ENCODE measurements at places on chromosomes 12 and 14.

- no peak for DNase-seq
Observed at GRCh38 chr14:64196056-64196455, 98.1 kb downstream of the ESR2 start.

DNA sequence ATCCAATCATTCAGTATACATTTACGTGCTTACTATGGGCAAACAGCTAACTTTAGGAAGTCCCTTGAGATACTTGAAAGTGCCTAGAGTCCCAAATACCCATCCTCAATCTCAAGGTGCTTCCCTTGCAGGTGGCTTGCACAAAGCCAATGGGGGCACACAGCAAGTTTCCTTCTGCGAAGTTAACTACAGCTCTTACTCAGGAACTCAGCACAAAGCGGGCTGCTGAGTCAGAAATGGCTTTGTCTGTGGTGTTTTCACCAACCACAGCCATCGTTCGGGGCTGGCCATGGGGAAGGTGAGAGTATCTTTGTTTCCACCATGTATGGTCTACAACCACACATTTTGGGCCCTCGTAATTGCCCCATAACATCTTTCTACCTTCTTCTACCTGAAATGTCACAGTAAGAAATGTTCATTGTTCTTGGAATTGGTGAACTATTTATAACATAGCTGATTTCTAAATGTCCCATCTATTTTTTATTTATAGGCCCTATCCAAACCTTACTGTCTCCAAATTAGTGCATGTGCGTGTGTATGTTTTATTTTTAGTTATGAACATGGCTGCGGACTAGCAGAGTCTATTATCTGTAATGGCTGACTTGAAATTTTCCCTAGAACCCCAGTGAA lies 13.9 kb downstream of the MFAP5 start:
- DNase-seq, result peak; percentile 76

DNA sequence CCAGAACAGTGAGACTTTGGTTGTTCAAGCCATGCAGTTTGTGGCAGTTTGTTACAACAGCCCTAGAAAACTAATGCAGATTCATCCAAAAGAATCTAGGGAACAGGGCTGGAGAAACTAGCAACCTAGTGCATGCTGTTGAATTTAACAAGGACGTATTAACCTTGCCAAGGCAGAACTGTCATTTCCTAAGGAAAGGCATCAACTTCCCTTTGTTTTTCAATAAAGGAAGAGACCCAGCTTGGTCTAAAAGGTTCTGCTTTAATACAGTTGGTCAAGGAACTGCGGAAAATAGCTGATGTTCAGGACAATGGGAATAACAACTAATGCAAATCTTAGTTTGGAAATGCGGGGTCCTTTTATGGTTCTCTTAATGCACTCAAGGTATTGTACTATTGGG lies 11.5 kb downstream of the AK7 start:
- DNase-seq, result no peak

DNA sequence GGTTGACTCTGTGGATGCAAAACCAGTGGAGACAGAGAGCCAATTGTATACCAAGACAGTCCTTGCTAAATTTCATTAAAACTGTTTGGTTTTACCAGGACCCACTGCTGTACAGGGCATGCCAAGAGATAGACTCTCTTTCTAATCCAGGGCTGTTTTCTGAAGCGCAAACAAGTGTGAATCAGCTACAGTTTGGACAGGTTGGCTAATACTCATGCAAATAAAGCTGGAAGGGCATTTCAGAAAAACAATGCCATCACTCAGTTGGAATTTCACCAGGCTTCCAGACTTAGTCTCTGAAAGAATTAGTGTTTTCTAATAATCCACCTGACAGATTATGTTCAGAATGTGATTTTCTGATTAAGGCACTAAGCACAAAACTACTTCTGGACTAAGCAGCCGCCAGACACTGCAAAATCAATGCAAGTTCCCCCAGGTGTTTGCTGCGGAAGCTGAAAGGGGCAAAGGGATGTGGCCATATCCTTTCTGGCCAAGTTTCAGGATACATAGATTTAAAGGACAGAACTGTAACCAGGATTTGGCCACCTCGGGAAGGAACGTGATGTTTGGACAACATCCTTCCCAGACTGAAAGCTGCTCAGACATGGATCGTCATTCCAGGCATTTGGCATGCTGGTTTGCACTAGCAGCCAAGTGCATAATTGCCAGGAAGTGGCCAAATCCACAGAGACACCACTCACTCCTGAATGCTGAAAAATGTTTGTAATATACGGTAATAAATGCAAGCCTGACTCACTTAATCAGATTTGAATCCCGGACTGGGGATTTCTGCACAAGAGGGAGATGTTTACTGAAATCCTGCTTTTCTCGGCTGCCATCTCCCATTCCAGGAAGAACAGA lies 32.0 kb upstream of the CDKN3 start:
- no peak for DNase-seq

DNA sequence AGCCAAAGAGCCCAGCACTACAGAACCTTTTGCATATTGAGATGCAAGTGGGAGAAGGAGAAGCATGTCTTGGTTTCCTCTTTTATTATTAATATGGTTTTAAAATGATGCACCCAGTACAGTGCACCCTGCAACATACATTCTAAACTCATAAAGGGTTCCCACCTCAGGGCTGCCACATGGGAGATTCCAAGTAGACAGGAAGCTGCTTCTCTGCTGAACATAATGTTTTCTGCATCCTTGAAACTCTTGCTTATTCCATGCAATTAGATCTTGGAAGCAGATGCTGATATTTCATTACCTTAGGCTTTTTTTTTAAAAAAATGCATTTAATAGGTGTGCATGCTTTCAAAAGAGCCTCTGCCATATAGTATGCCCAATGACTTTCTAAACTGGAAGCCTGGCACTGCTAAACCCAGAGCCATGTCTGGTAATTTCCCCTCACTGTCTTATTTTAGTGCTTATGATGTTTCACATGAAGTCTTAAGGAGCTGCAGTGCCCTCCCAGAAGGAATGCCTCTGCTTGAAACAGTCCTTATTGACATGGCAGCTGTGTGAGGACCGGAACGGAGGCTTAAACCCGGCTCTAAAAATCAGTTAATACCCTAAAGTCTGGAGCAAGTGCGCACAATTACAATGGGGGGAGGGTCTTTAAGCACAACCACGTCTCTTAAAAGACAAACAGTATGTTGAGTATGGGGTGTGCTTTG lies 2.0 kb upstream of the SIX1 start:
- DNase-seq, result no peak

GRCh38 chr14:31208546-31209424 lies 1.2 kb upstream of the HECTD1 start:
- DNase-seq, result no peak

- no peak for DNase-seq
Observed at GRCh38 chr14:70663707-70664179, 22.0 kb downstream of the TTC9 start.

- no peak for DNase-seq
Observed at GRCh38 chr14:72925171-72925759, 999 bp upstream of the DCAF4 start.

DNA sequence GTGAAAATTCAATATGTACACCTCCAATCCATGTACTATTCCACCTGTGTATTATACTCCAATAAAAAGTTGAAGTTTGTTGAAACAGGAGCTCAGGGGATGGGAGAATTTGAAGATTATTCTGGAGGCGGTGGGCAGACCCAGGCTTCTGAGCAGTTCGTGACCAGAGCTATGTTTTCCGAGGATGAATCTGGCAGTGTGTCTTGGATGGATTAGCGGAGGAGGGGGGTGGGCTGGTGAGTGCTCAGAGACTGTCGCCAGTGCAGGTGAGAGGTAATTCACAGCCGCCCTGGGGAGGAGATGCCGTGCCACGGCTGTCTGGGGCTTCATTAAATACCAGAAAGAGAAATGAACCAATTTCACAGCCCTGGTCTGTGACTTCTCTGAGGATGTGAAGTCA lies 283.0 kb upstream of the RTL1 start:
- no peak for DNase-seq

- no peak for DNase-seq
Observed at GRCh38 chr14:76131071-76131965, 20.4 kb upstream of the GPATCH2L start.

DNA sequence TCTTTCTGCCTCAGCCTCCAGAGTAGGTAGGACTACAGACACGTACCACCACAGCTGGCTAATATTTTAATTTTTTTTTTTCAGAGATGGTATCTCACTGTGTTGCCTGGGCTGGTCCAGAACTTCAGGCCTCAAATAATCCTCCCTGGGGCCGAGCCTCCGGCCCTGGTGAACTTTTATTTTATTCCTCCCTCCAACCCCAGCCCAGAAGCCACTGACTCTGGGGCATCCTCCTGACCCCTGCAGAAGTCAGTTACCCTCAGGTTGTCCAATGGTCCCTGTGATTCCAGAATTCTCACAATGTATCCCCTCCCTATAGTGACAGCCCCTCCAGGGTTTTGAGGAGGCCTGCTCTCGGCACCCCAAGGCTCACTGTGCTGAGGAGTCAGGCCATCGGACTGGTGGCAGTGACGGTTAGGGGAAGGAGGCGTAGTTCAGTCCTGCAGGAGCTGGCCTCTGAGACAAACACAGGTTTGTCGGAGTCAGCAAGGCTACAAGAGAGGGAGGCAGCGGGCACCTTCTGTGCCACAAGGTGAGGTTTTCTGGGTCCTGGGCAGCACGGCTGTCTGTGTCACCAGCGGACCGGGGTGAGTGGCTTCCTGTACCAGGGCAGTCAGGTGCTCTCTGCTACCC lies 19.4 kb upstream of the FIGNL2 start:
- no peak for DNase-seq

GRCh38 chr14:34983148-34983760 lies 462 bp downstream of the SRP54 start:
- DNase-seq, result no peak

DNA sequence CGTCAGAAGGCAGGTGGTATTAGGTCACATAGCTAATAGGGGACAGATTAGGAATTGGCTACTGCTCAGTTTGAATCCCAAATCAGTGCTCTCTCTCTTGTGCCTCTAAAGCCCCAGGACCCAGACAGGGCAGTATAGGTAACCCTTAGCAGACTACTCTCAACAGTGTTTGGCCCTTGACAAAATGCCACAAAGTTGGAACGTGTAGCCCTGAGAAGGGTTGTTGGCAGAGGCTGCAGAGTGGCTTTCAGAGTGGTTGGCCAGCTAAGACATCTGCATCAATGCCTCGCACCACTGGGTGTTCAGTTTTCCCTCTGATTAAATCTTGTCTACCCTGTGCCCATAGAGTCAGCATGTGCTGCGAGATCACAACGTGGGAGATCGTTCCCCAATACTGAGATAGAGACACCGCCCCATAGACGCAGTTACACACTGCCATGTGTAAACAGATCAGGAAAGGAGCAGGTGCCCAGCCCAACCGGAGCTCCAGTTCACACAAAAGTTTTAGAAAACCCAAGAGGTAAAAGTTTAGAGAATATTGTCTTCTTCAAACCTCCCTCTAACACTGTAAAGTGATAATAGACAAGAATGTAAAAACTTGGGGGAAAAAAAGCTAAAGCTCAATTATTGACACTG lies 48.3 kb downstream of the EML1 start:
- no peak for DNase-seq

- no peak for DNase-seq
Observed at GRCh38 chr12:112151766-112152541, 26.6 kb downstream of the TRAFD1 start.

DNA sequence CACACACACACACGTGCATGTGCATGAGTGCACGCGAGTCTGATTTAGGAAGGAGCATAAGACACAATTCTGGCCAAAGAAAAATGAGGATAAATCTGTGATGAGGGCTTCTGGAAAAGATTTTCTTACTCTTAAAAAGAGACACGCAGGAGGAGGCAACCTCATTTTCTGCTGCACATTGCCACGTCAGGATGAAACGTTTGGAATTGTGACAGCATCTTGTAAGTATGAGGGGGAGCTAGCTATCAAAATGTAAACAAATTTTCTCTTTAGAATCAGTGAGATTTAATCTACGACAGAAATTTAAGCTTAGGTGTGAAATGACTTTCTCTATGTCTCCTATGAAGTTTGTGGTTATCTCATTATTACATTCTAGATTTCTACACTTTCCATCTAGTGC lies 31.1 kb upstream of the NUBPL start:
- no peak for DNase-seq

- no peak for DNase-seq
Observed at GRCh38 chr14:54866588-54866987, 36.0 kb downstream of the GCH1 start.

DNA sequence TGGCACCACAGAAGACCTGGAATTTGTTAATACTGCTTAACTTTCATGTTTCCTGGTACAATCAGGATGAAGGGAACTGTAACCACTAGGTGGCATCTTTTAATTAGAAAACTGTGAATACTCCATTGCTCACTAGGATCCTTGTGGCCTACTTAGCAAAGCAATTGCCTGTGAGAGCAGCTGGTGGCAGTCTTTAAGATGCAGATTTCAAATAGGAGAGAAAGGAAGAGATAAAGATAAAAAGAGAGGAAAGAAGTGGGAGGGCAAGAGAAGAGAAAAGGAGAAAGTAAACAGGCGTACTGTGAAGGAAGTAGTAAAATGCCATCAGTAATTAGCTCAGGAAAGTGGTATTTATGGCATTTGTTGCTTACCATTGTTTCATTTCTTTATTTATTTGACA lies 114.5 kb downstream of the RAD51B start:
- no peak for DNase-seq

DNA sequence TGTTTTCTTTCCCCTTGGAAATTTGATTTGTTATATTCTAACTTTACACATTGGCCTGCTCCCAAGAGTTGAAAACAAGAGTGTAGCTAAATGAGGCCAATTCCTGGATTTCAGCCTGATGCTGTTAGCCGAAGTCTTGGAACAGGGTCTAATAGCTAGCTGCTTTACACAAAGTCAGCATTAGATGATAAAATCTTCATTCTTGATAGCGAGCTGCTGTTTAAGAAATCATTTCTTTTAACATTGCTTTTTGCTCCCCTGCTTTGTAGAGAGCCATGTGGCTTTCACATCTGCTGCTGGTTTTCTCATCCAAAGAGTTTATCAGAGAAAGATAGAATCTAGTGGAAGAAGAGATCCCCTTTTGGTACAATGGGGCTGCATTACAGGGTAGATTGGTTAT lies 22.3 kb downstream of the FBXW8 start:
- DNase-seq, result no peak

GRCh38 chr12:177336-177979 lies 36.5 kb downstream of the SLC6A12 start:
- no peak for DNase-seq

DNA sequence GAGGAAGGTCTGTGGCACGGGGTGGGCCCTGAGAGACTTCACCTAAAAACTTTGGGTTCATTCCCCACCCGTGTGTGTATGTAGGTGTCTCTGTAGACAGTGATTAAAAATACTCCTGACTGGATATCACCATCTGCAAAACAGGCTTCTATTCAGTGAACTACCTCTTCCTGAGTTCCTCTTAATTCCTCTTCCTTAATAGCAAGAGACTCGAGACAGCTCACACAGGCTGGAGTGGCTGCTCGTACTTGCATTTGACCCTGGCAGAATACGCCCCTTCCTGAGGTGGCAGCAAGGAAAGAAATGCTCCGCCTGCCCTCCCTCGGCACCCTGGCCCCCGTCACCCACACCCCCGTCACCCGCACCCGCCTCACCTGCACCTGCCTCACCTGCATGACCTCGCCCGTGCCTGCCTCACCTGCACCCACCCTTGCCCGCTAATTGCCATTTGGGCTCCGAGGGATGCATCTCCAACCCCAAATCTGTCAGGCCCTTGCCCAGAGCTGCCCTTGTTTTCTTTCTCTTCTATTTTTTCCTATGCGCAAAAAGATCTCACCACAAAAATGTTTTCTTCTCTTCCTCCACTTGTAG lies 90.0 kb downstream of the FBXL14 start:
- DNase-seq, result no peak
